ENCODE measurements at places on chromosomes 16 and 17.
A peak's percentile ranks its signal among the peaks of the same experiment; 100 is the strongest.

- peak; percentile 47 for DNase-seq
Measured at GRCh38 chr17:28896884-28897768, at the start of gene FLOT2. Gene FLOT2, minus strand, starts transcription at chr17:28897733. Its CDS starts 159 bp downstream, at chr17:28897574.

DNA sequence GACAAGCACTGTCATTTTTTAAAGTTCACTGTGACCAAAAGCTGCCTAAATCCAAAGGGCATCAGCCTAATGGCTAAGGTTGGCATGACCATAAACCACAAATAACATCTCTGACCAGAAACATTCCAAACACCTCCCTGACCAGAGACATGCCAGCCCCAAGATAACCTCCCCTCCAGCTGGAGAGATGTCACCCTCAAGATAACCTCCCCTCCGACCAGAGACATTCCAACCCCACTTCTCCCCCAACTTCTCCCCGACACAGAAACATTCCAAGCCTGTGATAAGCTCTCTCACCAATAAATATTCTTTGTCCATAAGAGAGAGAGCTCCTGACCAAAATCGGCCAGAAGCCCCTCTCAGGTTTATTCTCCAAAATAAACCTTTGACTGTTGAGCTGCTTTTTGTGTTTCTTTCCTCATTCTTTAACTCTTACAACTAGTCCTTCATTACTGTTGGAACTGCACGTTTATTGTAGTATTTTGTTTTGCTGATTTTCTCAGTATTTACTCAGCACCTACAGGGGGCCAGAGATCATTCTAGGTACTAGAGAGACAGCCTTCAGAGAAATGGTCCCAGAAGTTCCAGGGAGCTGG, 325.6 kb downstream of the SLC39A11 start:
- DNase-seq = no peak

DNA sequence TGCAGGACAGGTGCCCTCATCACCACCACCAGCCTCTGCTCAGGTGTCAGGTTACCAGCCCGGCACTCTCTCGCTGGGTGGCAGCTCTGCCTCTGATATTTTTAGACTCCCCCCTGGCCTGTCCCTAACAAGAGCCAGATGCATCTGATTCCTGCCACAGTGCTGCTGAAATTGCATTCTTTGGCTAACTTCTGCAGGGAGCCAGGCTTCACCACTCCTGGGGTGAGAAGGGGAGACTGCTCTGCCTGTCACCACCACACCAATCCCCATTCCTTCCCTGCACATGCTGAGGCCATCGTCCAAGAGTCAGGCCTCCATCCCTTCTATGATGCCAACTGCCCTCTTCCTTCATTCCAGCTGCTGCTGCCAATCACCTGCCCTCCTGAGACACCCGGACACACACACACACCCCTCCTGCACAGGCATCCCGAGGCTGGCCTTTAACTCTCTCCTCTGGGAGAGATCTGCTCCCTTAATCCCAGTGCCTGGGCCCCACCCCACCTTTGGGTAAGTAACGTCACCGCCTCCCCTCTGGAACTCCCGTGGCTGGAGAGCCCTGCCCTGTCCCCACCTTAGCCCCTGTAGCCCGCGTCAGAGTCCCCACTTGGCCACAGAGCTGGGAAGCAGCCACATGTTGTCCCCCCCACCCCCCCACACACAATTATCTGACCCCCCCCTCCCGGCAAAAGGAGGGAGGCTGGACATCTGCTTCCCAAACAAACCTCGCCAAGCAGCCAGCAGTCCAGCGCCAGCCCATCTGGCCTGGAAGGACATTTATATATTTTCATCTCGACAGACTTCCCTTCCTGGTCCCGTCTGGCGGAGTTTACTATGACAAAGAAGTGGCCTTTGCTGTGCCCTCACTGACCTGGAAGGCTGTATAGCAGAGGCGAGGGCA, 2.8 kb downstream of the EMP2 start:
- DNase-seq = no peak

- DNase-seq = peak; percentile 91
Measured at GRCh38 chr16:74455619-74456289, 34.5 kb upstream of the CLEC18B start.

DNA sequence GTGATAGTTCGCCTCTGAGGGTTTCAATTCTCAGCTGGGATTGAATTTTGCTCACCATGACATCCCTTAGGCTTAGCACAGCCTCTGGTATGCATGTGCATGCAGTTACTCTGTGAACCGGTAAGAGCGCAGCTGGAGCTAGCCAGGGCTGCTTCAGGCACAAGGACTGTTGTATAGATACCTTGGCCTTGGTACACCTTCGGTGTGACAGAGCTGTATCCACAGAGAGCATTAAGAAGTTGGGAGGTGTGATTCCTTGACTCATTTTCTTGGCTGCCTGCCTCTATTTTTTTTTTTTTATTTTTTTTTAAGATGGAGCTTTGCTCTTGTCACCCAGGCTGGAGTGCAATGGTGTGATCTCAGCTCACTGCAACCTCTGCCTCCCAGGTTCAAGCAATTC, 2.2 kb upstream of the NUTF2 start:
- DNase-seq = peak; percentile 39

All from fibroblast of mammary gland (primary cell).